Activated naive CD4-positive, alpha-beta T cell treated with anti-CD3 and anti-CD28 coated beads for 36 hours (primary cell): ENCODE measurements at places on chromosomes 2 and 18. TPM values are rescaled to one million over a fixed set of nuclear protein-coding genes. Genes with fewer than 3 reads are reported as not detected.

The UGT1A10 gene
- not detected for total RNA-seq

DNA sequence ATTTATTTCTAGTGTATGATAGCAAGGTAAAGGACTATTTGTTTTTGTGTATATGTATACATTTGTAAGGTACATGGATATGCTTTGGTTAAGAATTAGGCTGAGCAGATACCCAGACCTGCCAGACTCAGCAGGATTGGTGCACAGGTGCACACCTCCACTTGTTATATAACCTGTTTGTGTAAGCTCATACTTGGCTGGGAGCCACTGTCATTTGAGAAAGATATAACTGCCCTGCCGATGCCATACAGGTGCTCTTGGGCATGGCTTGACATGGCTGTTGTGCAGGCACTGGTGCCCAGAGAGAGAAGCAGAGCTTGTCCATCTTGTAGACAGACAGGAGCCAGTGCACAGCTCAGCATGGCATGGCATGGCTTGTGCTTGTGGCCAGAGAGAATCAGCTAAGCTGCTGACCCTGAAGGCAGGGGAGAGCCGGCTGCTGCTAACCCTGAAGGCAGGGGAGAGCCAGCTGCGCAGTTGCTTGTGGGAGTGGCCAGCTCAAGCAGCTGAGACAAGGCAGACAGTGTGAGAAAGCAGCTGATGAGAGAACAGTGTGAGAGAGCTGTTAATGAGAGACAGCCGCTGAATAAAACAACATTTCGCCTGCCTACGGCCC is 136.5 kb downstream of the RNF144A start:
- DNase-seq, result no peak

- DNase-seq, result no peak
Measured at GRCh38 chr2:136308611-136309010, 190.7 kb upstream of the CXCR4 start.

The OXER1 gene
- total RNA-seq, result not detected

The FASTKD1 gene
- 41.3 TPM for total RNA-seq

DNA sequence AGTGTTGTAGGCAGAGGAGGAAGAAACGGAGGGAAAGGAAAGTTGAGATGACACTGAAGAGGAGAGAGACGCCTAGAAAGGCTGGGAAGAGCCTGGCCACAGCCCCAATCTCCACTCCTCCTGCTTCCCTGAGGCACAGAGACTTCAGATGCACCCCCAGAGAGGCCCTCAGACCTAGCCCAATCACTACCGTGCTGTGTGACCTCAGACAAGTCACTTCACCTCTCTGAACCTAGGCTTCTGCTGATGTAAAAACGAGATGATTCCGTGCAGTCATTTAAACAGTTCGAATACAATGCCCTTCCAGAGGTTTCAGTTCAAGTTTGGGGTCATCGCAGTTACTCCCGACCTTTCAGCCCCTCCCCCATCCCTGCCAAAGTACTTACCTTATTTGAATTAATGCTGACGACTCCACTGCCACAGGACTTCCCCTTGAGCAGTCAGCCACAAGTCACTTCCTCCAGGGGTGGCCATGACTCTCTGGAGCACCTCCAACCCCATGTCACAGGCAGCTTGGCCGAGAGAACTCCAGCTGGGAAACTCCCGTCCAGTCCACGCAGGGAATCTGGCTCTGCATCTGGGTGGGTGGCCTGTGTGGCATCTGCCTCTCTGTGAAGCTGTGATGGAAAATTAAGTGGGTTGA is 105.2 kb upstream of the ID2 start:
- peak; percentile 74 for DNase-seq

The DNAJB2 gene
- 24.6 TPM for total RNA-seq

DNA sequence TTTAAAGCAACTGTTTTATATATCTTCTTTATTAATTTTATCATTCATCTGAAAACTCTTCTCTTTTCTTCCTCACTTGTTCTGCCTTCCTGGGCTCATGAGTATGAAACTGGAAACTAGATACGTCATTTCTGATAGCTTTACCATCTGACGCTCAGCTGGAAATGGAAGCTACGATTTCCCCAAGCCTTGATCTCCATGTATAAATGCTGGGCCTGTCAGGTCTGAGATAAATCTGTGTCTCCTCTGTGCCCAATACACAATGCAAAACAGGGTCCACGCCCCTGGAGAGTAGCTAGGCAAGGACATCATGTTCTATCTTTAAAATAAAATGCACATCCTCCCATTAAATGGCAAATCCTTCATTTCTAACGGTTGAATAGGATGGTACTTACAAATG is 238.4 kb downstream of the AFF3 start:
- no peak for DNase-seq

DNA sequence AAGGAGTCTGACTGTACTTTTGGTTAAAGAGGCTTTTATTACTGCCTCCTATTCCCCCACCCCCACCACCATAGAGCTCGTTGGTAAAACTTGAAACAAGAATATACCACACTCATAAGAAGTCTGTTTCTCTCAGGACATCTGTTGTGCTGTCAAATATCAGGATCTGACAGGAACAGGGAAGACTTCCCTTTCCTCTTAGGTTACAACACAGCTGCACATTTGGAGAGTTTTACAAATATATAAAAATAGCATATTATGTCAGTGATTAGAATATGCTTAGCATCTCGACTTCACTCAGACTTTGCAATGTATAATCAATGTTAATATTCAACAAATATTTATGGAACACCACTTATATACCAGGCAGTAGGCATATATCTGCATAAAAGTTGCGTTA is 439.6 kb upstream of the REG3G start:
- DNase-seq, result no peak

DNA sequence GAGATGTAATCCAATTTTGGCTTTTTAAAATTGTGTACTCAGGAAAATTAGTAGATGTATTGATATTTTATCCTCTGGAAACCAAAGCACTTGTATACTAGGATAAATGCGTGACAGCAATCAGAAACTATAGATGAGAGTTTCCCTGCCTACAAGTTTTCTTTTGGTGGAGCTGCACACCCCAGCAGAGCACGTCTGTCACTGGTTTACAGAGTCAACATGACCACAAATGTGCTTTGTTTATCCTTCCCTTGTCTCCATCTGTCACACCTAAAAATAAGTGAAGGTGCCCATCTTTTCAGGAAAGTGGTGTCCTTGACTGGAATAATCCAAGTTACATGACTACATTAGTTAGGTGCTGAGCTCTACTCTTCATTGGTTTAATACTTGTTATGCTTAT is 210.4 kb upstream of the DSEL start:
- no peak for DNase-seq

The ALKAL2 gene
- total RNA-seq, result not detected

The ARPC2 gene
- total RNA-seq, result 475 TPM

- DNase-seq, result no peak
Measured at GRCh38 chr2:28082131-28082530, 191.6 kb downstream of the BABAM2 start.

DNA sequence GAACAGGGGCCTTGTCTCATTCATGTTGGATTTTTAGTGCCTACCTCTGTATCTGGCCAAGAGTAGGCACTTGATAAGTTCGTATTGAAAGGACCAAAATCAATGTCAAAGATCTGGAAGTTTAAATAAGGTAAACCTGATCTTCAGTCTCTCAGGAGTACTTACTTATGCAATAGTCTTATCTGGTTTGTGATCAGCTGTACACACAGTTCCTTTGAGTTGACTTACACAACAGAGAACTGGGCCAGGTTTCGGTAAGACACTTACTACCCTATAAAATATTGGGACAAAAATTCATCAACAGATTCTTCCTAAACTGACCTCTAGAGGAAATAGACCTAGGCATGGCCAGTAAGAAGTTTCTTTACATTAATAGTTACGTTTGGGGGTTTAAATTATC is 113.6 kb upstream of the NXPH2 start:
- DNase-seq, result no peak

The KCNG3 gene
- 0.30 TPM for total RNA-seq

The SFT2D3 gene
- total RNA-seq, result 3.3 TPM

The LYPD6 gene
- total RNA-seq, result not detected

DNA sequence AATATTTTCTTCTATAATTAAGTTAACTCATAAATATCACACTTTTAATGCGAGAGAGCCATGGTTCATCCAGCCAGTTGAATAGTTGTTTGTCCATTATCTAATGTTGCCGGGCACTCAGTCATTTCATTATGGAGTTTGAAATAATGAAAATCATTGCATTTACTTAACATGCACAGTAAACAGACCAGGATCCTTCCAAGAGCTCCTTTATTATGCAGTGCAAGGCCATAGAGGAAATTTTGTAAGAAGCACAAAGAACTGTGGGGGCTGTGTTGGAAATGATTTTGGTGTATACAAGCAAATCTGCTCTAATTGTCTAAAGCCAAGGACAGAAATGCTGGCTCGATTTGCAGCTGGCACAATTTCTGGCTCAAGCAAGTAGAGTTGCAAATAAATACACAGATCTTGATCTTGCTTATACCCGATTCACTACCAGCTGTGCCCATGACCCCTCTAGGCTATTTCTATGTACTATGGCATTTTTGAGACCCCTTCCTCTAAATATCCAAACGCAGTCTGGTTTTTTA is 400.3 kb upstream of the HNRNPA3 start:
- no peak for DNase-seq

- no peak for DNase-seq
Measured at GRCh38 chr2:216482640-216483039, 16.0 kb upstream of the RPL37A start.

GRCh38 chr2:219643084-219643473 is 15.6 kb downstream of the SLC4A3 start:
- DNase-seq, result no peak

The SOWAHC gene
- 0.38 TPM for total RNA-seq

GRCh38 chr18:26356045-26356785 is 130.0 kb downstream of the TAF4B start:
- no peak for DNase-seq

The CYP27A1 gene
- total RNA-seq, result not detected

The TUBA3E gene
- total RNA-seq, result not detected

DNA sequence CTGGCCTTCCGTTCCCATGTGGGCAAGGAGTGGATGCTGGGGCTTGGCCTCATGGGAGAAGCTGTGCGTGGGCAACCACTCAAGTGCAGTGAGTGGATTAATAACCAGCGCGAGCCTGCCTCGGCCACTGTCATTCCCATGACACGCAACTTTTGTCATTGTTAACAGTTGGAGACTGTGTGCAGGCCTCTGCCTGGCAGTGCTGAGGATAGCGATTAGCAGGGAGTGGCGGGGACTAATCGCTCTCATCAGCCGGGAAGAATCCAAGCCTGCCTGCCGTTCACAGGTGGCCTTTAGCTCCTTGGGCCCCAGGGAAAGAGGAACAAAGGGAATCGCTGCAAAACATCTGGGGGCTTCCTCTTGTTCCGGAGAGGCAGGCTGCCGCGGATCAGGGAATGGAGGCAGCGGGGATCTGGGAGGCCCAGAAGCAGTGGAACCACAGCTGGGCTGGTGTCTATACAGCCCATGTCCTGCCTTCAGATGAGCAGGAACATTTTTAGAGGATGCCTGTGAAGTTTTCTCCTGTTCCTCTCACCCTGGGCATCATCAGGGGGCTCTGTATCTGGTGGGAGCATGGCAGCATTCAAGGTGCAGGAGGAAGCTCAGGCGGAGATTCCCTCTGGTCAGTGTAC is 53.8 kb downstream of the CTIF start:
- no peak for DNase-seq

DNA sequence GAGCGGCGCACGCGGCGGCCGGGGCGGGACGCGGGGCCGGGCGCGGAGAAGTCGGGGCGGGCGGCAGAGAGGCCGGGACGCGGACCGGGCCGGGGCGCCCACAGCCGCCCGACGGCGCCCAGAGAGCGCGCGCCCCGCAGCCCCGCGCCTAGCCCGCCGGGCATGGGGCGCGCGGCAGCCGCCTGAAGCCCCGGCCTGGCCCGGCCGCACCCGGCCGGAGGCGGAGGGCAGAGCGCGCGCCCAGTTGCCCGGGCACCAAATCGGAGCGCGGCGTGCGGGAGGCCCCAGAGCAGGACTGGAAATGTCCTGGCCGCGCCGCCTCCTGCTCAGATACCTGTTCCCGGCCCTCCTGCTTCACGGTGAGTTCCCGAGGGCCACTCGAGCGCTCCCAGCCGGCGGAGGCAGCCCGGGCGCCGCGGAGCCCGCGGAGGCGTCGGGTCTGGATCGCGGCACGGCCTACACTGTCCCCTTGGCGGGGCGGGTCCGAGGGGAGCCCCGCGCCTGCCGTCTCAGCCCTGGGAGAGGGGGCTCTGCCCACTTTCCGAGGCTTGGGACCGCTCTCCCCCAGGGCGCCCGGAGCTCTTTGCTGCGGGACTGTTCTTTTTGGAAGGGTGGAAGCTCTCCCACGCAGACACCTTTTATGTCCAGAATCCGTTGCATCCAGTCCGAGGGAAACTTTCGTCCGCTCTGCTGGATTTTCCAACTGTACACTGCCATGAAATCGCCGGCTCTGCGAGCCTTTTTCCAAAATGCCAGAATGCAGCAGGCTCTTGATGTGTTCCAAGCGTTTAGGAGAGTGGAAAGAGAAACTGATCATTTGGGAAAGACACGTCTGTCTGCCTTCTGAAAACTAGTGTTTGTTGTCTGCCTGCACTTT is 484 bp downstream of the APCDD1 start:
- no peak for DNase-seq

DNA sequence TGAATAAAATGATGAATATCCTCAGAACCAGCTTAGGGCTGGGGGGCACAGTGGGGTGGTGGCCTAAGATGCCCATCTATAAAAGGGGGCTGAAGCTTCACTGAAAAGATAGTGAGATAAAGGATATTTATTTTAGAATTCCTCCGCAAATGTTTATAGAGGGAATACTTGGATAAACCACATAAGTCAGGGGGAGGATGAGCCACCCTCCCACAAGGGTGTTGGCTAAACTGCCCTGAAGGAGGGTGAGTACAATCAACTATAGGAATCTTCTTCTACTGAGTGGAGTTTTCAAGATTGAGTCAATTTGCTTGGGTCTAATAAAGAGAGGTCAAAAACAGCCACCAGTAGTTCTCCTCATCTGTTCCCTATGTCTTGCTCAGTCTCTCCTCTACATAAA is 114.5 kb upstream of the TANK start:
- DNase-seq, result no peak

The CGREF1 gene
- 6.6 TPM for total RNA-seq

The INHBB gene
- not detected for total RNA-seq
